Dermis blood vessel endothelial cell (primary cell): ENCODE measurements at places on chromosomes 3 and 15. TPM values are rescaled to one million over a fixed set of nuclear protein-coding genes. Genes with fewer than 3 reads are reported as not detected.

Gene GOLGA6D
- total RNA-seq = not detected in 2 replicates

Gene SLC26A6
- total RNA-seq = 23.9 and 27.7 TPM in 2 replicates

Gene CLSTN2
- 0.17 and 0.23 TPM in 2 replicates for total RNA-seq

Gene PLEKHO2
- 61.3 and 65.9 TPM in 2 replicates for total RNA-seq

Gene CPNE9
- total RNA-seq = not detected in 2 replicates

Gene PTX3
- 192 and 466 TPM in 2 replicates for total RNA-seq

Gene MAP6D1
- total RNA-seq = 2.6 and 3.0 TPM in 2 replicates
